CMK (cell line): ENCODE measurements at places on chromosomes 7 and 10.

DNA sequence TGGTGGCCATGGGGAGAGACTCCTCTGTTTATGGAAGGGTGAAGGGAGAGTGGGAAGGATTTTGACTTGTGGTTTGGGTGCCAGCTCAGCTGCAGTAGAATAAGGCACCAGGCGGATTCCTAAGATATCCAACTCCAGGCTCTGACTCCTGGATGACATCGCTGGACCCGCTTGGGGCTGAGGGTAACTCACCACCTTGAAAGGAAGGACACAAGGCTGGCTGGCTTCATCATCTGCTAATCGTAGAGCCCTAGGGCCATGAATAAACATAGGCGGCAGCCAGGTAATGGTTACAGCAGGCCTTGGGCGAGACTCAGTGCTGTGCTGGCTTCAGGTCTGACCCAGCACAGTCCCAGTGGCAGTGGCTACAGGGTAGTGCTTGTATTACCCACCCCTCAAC, 16.7 kb upstream of the LIPK start:
- DNase-seq, result no peak

- no peak for DNase-seq
These were observed 168.0 kb upstream of the AHR start for GRCh38 chr7:17130281-17131059.

DNA sequence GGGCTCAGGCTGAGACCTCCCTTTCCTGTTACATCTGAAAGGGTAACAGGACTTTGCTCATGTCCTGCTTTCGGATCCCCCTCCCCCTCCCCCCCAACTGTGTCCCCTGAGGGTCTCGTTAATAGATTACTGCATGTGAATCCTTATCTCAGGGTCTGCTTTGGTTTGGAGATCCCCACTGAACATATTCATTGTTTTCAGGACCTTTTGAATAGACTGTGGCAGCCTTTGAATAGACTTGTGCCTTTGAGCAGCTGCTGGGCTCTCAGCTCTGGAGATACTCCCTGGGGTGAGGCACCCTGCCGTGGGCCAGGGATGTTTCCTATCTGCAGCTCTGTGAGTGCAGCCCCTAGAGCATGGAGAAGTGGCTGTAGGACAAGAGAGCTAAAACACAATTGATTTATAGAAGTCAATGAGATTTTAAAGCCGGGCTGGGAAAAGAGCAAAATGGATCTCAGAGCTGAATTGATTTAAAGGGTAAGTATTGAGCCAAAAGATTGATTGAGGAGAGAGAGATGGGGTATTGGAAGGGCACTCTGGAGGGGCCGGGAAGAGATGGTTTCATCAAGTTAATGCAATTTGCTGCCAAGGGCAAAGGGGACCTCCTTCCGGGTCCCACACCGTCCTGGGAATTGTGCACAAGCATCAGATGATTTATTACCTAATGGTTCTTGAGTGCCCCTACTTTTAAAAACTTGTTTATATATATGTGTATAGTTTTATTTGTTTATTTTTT, 9.9 kb downstream of the ARHGAP22 start:
- DNase-seq, result no peak

- no peak for DNase-seq
These were observed 34.5 kb downstream of the CHN2 start for GRCh38 chr7:29229066-29229465.
